ENCODE measurements at places on chromosomes 1 and 21.

DNA sequence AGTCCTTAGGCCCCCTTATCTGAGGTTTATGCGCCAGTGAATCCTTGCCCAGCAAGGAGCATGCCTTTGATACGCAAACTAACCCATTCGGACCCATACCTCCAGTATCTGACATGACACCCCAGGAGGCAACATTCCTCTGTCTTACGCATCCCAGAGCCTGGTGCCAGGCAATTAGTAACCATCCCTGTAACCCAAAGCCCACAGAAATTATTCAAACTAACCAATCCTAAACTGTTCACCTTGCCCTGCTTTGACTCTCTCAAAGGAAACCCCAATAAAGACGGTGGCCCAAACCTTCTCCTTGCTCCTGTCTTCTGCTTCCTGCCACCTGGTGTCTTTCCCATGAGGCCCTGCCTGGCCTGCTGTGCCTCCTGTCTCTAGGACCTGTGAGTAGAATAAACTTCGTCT, 36.4 kb downstream of the ZNF496 start:
- DNase-seq = peak; percentile 21

DNA sequence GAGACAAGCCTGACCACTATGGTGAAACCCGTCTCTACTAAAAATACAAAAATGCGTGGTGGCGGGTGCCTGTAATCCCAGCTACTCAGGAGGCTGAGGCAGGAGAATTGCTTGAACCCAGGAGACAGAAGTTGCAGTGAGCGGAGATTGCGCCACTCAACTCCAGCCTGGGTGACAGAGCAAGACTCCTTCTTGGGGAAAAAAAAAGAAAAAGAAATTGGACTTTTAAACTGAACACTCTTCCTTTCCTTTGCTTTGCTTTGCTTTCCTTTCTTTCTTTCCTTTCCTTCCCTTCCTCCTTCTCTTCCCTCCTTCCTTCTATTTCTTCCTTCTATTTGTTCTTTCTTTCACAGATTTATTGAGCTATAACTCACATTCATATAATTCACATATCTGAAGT, 43.3 kb upstream of the PUM1 start:
- DNase-seq = no peak

DNA sequence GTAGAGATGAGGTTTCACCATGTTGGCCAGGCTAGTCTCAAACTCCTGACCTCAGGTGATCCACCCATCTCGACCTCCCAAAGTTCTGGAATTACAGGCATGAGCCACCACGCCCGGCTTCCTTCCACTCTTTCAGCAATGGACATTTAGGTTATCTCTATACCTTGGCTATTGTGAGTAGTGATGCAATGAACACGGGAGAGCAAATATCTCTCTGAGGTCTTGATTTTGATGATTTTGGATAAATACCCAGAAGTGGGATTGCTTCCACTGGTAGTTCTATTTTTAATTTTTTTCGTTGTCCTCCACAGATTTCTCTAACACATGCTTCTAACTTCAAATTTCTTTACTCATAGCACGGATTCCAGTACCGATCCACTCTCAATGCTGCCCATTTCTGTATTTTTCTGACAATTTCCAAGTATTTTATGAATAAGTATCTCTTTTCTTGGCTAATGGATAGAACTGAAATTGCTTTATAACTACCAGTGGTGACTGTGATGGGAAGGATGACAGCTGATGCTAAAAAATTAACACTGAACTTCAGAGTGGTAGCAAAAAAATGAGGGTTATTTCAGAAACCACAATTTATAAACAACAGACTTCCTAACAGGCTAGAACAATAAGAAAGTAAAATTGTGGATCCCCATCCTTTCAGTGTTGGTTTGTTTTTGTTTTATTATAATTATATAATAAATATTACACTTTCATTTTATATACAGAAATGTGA, 327.5 kb upstream of the RUNX1 start:
- DNase-seq = no peak

DNA sequence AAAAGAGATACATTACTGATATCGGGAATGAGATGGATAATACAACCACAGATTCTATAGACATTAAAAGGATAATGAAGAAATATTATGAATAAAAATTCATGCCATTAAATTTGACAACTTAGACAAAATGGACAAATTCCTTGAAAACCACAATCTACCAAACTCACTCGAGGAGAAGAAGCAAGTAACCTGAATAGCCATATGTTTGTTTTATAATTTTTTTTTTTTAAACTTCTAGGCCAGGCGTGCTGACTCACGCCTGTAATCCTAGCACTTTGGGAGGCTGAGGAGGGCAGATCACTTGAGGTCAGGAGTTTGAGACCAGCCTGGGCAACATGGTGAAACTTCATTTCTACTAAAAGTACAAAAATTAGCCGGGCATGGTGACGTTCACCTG, 327.9 kb downstream of the VAV3 start:
- DNase-seq = no peak

- DNase-seq = peak; percentile 82
These were observed 6.3 kb downstream of the NGF start for GRCh38 chr1:115331558-115332331.

DNA sequence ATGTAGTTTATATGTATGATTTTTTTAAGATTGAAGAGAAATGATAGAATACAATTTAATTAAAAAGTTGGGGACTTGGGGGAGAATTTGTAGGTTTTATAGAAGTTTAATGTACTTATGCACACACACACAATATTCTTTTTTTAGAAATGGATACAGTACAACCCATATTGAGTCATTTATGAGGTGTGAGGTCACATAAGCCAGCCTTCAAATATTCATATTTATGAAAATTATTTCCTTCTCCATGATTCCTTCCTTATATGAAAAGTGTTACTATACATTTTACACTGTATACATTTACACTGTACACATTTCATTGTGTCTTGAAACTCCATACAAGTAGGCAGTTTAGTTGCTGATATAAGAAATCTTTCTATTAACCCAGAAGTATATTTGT, 96.2 kb upstream of the CHODL start:
- DNase-seq = no peak

DNA sequence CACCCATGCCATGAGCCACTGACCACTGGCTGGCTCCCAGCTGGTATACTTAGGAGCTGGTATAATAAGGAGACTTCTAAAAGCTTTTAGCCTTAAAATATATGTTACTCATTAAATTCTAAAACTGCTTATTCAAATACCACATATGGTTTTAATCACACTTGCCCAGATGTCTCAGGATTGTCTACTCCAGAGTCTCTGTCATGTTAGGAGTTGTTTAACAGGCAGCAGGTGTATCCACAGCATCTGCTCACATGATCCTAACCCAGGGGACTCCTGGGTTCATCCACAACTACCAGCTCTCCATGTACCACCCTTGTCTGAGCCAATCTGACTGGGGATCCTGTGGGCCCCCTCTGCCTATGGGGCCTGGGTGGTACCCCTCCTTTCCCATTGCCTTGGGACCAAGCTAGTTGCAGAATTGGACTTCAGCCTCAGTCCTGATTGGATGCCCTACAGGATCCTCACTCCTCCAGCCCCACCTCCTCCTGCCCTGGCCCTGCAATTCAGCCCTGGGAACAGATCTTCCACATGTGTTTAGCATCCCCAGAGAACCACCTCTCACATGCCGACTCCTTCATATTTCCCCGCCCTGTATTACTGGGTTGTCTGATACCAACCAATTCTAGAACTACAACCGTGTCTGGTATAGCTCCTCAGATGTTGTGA, 61.3 kb downstream of the BCAR3 start:
- DNase-seq = peak; percentile 79

- DNase-seq = no peak
These were observed 28.9 kb upstream of the BTG2 start for GRCh38 chr1:203276408-203276807.

DNA sequence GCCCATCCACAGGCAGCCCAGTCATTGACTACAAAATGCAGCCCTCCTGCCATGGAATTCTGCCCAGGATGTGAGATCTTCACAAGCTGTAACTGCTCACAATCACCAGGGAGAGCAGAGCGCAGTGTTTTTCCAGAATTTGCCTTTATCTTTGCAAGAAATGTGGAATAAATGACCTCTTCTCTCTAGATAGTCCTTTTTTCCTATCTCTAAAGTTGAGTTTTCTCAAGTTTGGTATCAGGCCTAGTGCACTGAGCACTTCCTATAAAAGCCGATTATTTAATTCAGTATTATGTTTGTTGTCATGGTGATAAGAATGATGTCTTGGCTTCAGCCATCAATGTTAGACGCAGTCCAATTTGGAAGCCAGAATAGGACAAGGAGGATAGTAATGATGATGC, 246.9 kb upstream of the IRF2BP2 start:
- no peak for DNase-seq

- DNase-seq = peak; percentile 65
These were observed 216.4 kb downstream of the LTN1 start for GRCh38 chr21:28776251-28776650.

DNA sequence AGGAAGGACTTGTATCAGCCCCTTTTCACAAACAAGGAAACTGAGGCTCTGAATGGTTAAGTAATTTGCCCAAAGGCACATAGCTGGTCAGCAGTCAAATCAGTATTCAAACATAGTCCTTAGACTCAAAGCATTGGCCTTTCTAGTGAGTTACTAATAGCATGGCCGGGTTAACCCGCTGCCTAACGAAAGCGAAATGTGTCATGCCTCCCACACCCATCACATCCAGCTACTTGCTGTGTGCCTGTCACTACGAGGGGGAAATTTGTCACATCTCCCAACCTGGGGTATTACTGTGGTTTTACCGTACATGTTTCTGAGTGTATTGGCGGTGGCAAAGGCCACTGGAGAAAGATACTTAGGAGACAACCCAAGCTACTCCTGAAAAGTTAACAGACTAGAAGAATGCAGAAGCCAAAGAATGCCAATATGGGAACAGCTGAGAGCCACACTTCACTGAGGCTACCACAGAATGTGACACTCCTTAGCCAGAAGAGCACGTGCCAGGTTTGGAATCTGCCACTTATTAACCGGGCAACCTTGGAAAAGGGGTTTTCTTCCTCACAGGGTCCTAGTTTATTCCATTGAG, 363.5 kb downstream of the KCNH1 start:
- DNase-seq = no peak

GRCh38 chr1:97089173-97089572, 367.6 kb downstream of the PTBP2 start:
- DNase-seq = no peak

- DNase-seq = no peak
These were observed 12.3 kb downstream of the AHDC1 start for GRCh38 chr1:27591622-27592021.

DNA sequence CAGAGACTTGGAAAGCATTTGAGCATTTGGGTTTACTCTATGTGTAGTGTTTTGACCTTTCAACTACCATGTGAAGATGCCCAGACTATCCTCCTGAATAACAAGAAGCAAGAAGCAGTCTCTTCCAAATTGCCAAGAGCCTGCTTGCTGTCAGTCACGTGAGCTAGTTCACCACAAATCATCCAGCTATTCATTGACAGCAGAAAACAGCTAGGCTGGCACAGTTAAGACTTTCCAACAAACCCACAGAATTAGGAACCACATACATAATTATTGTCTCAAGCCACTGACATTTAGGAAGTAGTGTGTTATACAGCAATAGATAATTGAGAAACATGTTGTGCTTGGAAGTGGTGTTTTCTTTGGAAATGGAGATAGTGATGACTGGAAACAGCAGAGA, 1652.0 kb downstream of the NCAM2 start:
- no peak for DNase-seq

- DNase-seq = no peak
These were observed 176.5 kb downstream of the PSMG1 start for GRCh38 chr21:39006571-39007311.

DNA sequence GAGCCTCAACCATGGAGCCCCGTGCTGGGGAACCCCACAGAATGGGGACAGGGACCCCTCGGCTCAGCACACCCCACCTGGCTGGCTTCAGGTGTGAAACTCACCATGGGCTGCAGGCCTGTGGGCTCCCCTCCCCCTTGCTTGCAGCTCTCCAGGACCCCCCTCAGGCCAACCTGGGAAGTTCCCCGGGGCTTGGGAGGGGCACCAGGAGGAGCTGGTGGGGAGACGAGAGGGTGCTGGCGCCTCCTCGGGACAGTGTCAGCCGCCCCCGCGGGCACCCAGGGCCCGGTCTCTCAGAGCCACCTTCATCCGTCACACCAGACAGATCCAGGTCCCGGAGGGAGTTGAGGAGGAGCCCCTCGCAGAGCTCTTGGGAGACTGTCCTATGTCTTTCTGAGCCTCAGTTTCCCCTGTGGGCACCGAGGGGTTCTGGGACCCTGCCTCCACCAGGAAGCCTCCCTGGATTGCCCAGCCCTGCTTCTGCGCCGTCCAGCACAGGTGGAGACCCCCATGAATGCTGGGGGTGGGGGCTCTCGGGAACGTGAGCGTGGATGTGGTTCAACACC, 657 bp upstream of the TNFRSF18 start:
- no peak for DNase-seq

GRCh38 chr21:39381009-39381408, 32.1 kb upstream of the HMGN1 start:
- no peak for DNase-seq

DNA sequence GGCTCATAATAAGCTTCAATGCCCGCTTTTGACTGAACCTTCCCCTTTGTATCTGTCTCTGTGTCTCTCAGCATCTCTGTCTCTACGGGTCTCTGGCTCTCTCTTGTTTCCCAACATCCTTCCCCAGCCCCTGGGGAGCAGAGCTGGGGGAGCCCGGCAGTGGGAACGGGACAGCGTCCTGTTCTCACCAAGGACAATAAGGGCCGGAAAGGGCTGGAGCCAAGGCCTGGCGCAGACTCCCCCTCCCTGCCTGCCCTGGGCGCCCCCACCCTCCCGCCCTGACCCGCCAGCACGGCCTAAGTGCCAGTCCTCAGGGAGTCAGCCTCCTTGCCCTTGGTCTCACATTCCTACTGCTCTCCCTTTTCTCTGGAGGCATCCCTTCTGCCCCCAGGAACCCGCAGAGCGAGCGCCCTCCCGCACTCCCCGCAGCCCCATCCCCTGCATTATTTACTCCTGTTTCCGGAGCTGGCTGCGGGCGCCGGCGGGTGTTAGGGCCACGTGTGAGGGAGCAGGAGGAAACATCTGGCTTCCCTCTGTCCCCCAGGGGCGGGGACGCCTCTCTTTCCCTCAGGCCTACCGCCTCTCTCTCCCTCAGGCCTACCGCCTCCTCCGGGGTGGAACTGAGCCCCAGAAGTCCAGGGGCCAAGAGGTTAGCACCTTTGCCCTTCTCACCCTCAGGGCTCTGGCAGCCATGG, 6.5 kb downstream of the KRTCAP2 start:
- peak; percentile 20 for DNase-seq

DNA sequence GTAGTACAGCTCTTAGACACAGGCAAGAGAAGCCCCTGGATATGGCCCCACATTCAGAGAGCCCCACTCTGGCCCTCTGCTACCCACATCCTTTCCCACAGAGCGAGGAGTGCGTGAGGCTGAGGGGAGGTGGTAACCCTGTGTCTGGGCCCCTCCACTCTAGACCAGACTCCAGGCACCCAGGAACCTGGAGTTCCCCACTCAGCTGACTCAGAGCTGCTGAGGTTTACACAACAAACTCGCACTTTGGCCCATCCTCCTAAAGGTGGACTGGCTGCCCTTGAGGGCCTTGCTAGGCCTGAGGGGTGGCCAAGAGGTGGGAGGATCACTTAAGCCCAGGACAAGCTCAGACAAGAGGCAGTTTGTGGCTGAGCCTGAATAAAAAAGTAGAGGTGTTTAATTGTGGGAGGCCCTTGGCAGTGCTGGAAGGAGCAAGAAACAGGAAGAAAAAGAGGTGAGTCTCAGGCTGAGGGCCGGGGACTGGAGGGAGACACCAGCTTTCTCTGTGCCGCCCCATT, 10.7 kb downstream of the MR1 start:
- no peak for DNase-seq
